Stimulated activated CD4-positive, alpha-beta T cell treated with anti-CD3 and anti-CD28 coated beads, Interleukin-1b, Interleukin-23, amount 100 ng/mL, for 24 hours (primary cell): ENCODE measurements at places on chromosomes 11 and 22.

GRCh38 chr22:48353116-48353947 is 1474.3 kb downstream of the BRD1 start:
- DNase-seq, result no peak

- DNase-seq, result no peak
Measured at GRCh38 chr22:38886333-38886732, 14.3 kb upstream of the CBX6 start.

DNA sequence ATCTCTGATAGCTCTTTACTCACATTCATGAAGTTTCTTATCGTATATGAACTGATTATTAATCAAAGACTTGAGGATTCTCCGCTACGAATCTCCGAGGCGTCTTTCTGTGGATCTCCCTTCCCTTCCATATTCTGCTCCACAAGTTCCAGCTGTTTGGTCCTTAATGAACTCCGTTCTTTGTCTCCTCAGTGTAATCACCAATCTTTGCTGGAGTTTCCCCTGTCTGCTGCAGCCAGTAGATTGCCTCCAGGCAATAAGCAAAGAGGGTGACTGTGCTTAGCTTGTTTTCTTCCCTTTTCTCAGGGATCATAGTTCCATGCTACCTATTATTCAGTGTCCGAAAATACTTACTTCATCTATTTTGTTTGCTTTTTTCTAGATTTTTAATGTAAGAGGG is 169.6 kb upstream of the FOLH1 start:
- DNase-seq, result no peak

DNA sequence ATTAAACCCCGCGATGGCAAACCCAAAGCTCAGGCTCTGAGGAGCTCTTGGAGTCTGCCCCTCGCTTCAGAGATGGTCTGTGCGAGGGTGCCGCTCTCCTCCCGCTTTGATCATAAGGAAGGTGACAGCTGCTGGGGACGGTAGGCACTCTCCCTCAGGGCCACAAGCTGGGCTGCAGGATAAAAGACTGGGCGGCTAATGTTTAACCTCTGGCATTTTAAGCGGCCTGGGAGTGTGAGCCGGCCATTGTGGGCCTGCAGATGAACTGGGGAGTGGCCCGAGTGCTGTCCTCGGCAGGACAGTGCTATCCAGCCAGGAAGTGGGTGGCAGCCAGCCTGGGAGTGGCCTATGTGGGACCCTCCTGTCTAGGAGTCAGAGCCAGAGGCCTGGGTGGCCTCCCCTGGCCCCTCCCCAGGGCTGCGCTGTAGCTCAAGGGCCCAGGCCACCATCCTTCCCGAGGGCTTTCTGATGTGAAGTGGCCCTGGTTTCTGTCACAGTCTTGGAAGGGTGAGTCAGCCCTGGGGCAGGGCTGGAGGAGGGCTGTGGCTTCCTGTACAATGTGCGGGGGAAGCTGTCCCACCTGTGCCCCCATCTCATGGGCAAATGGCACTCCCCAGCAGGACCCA is 58.7 kb upstream of the PRODH start:
- no peak for DNase-seq
